Stimulated activated CD8-positive, alpha-beta memory T cell treated with anti-CD3 and anti-CD28 coated beads, Interleukin-4, amount 100 ng/mL, for 1 hour (primary cell): ENCODE measurements at places on chromosomes 2 and 18.

- no peak for DNase-seq
These were observed 737.1 kb downstream of the TDRD15 start for GRCh38 chr2:21860907-21861306.

DNA sequence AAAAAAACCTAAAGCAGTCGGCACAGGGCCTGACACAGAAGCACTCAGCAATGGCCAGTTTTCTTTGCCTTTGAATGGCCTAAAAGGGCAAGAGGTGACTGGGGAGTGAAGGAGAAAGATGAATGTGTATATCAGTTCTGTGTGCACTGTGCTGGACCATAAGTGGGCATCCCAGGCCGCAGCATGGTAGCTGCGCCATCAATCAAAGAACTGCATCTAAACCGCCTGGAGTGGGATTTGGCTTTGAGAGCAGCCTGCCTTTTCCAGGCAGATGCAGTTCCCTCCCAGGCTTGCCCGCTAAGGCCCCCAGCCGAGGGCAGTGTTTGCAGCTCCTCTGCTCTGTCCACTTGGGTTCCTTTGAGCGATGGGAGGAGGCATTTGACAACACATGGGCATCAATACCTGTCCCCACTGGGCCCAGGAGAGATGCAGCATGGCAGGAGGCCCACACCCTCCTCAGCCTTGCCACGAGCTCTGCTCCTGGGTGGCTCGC, 144.1 kb downstream of the FAM210A start:
- DNase-seq, result no peak

GRCh38 chr2:12429779-12430406, 286.8 kb upstream of the TRIB2 start:
- no peak for DNase-seq

GRCh38 chr18:37328946-37329719, 236.5 kb downstream of the CELF4 start:
- DNase-seq, result no peak

DNA sequence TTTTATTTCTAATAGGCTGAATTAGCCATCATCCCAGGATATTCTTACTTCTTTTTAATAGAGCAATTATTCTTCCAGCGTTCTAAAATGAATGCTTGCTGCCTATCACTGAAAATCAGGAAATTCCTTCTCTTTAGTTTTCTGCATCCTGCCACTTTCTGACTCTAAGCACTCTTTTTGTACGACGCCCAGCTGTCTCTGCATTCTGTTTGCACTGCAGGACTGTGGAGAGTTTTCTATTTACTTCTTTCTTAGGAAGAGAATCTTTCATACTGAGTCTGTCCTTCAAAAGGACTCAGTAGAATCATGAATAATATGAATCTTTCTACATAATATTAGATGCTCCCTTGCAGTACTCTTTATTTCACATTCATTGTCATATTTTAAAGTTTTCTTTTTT, 360.4 kb upstream of the DSEL start:
- DNase-seq, result no peak
